ENCODE measurements at places on chromosomes 1 and 21.

- no peak for DNase-seq
Measured at GRCh38 chr1:7109901-7110300, 324.6 kb downstream of the CAMTA1 start.

DNA sequence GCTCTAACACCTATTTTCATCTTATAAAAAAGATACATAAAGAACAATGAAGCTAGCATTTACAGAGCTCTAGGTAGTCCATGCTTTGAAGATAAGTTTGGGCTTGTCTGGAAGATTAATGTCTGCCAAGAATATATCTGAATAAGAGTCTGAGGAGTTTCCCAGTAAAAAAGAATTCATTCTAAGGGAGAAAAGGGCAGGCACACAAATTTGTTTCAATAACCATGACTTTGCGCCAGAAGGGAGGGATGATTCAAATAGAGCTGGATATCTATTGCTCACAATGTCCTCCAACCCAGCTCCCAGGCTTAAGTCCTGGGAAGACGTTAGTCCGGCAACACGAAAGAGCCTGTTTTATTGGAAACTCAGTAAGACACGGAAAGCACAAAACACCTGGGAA lies 9.7 kb upstream of the TTLL7 start:
- DNase-seq: no peak

DNA sequence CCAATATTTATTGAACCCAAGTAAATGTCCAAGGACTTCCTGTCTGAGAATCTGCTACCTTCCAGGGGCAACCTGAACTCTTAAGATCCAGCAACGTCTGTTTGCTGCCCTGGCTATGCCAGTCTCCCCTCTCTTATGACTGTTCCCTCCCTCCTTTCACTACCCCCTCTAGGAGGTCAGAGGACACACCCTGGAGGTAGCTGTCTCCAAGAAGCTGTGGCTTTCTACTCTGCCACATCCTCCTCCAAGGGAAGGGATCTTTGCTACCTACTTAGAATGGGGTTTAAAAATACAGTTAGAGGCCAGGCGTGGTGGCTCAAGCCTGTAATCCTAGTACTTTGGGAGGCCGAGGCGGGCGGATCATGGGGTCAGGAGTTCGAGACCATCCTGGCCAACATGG lies 3.6 kb upstream of the SMPDL3B start:
- DNase-seq: no peak

- DNase-seq: no peak
Measured at GRCh38 chr1:164834641-164835040, 275.7 kb downstream of the PBX1 start.

- DNase-seq: no peak
Measured at GRCh38 chr1:190277107-190277506, 200.6 kb downstream of the BRINP3 start.

- no peak for DNase-seq
Measured at GRCh38 chr1:3584915-3585314, 26.4 kb downstream of the MEGF6 start.

- DNase-seq: no peak
Measured at GRCh38 chr21:33969581-33969980, 54.0 kb upstream of the ATP5PO start.

All from kidney glomerular epithelial cell (primary cell).